K562 (cell line): ENCODE measurements at places on chromosomes 1 and 21.
A peak's percentile ranks its signal among the peaks of the same experiment; 100 is the strongest.

- no peak overlapping the region for H3K27ac ChIP-seq
- H3K36me3 ChIP-seq = no peaks in the 10 kb centered on the region
- DNase-seq = peak; percentile 51
- H3K4me3 ChIP-seq = no peak overlapping the region
- H3K27me3 ChIP-seq = peaks cover 46% of the 10 kb centered on the region
Observed at GRCh38 chr1:157170677-157171515, 32.7 kb upstream of the ETV3 start.

DNA sequence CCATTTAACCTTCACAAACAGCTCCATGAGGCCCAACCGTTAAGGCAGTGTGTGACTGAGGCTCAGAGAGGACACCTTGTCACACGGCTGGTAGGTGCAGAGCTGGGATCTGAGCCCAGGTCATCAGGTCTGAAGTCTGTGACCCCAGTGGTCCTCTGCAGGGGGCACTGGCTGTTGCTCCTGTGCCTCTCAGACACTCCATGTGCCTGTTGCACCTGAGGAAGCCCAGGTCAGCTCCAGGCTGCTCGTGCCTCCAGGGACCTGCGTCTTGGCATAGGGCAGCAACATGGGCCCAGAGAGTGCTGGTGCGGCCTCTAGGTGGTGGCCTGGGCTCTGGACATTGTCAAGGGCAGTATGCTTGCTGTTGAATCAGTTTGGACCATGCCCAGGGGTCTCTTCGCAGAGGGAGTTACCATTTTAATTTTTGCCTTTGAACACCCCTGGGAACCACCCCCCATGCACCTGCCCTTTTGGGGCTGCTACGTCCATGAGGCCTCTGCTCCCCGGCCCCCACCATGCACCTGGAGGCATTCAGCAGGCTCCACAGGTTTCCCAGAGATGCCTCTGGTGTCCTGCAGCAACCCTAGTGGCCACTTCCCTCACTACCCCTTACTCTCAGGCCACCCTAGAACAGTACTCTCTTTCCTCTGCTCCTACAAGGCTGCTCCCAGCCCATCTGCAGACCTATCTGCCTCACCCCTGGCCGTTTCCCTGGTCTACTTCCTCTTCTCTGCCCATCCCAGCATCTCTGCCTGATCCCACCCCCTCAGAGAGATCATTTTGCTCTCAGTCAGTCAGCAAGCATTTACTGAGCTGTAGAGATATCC is 25.2 kb upstream of the EPS8L3 start:
- H3K27ac ChIP-seq = peak overlapping the region; percentile 40
- no peak overlapping the region for H3K4me3 ChIP-seq

GRCh38 chr1:50658459-50659076 is 235.3 kb upstream of the DMRTA2 start:
- no peak for DNase-seq
- H3K27me3 ChIP-seq = no peaks in the 10 kb centered on the region
- no peak overlapping the region for H3K27ac ChIP-seq

DNA sequence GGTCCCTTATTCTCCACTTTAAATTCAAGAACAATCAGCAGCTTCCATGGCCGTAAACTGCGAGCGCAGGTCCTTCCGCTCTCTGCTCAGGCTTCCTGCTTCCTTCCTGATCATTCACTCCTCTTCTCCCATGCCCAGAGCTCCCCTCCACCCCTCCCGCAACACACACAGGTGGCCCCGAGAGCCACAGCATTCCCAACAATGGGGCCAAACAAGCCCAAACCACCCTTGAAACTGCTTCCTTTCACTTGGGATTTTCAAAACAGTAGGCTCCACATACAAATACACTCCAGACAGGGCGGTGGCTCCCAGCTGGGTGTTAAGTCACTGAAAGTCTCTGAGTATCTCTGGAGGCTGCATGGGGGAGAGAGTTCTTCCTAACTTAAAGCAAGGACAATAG is 11.4 kb downstream of the FAM89A start:
- peaks cover 3% of the 10 kb centered on the region for H3K4me1 ChIP-seq
- no peak for DNase-seq
- no peak overlapping the region for H3K4me3 ChIP-seq
- no peaks in the 10 kb centered on the region for H3K27me3 ChIP-seq
- H3K27ac ChIP-seq = no peak overlapping the region
- H3K36me3 ChIP-seq = peaks cover 37% of the 10 kb centered on the region; the same call in 1 of the 3 replicates

GRCh38 chr1:91637539-91637994 is 136.9 kb downstream of the CDC7 start:
- no peaks in the 10 kb centered on the region for H3K27me3 ChIP-seq
- H3K4me3 ChIP-seq = no peak overlapping the region
- DNase-seq = no peak
- no peaks in the 10 kb centered on the region for H3K4me1 ChIP-seq
- H3K36me3 ChIP-seq = no peaks in the 10 kb centered on the region

DNA sequence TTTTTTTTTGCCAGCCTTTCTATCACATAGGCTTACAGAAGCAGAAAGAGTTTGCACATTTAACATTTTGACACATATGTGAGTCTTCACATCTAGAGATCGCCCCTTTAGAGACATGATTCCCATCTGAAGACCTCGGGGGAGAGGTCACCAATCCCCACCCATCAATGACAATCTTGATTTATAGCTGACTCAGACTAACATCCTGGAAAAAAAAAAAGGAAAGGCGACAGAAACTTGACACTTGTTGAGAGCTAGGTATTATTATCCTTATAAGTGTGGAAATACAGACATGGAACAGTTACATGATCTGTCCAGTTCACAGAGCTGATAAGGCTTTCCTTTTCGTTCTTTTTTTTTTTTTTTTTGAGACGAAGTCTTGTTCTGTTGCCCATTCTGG is 28.0 kb upstream of the NID1 start:
- no peak overlapping the region for H3K4me3 ChIP-seq
- no peaks in the 10 kb centered on the region for H3K36me3 ChIP-seq

- H3K4me3 ChIP-seq = no peak overlapping the region
- H3K4me1 ChIP-seq = 0 out of 2 replicates have a peak, but pooled peaks cover under 1% of the 10 kb centered on the region
- H3K27me3 ChIP-seq = peaks cover 60% of the 10 kb centered on the region
Observed at GRCh38 chr1:208084220-208084619, 160.0 kb downstream of the PLXNA2 start.

DNA sequence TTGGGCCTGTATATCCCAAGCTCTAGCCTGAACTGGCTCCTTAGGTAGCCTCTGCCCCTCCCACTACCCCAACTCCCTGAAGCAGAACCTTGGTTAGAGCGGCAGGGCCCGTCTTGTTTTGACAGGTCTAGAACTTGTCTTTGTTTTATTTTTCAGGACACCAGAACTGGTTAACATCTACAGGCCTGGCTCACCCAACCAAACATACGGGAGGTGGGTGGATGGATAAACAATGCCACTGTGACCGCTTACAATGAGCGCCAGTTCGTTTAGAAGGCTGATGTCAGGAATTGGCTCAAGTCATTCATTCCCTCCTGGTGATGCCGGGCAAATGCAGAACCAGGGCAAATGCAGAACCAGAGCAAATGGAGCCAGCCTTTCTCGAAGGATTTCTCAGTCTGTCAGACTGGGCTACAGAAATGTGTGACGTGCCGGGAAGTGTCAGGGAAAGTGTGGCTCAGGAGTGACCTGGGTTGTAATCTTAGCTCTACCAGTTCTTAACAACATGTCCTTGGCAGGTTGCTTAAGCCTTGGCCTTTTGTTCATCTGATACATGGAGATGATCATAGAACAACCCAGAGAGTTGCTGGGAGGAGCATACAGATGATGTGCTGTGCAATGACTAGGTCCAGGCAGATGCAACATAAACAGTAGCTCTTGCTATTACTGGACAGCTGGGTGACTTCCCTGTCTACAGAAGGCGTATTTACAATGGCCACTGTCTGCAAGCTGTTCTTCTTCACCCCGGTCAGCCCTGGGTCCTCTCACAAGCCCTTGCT is 30.5 kb upstream of the BTG2 start:
- peaks cover 18% of the 10 kb centered on the region; the same call in 1 of the 2 replicates for H3K27me3 ChIP-seq
- H3K4me3 ChIP-seq = no peak overlapping the region
- H3K27ac ChIP-seq = no peak overlapping the region
- no peak for DNase-seq

- H3K36me3 ChIP-seq = no peaks in the 10 kb centered on the region
- H3K27me3 ChIP-seq = no peaks in the 10 kb centered on the region
- no peak for DNase-seq
- H3K4me3 ChIP-seq = no peak overlapping the region
- H3K27ac ChIP-seq = no peak overlapping the region
Observed at GRCh38 chr21:16534408-16535101, 804.8 kb downstream of the USP25 start.

DNA sequence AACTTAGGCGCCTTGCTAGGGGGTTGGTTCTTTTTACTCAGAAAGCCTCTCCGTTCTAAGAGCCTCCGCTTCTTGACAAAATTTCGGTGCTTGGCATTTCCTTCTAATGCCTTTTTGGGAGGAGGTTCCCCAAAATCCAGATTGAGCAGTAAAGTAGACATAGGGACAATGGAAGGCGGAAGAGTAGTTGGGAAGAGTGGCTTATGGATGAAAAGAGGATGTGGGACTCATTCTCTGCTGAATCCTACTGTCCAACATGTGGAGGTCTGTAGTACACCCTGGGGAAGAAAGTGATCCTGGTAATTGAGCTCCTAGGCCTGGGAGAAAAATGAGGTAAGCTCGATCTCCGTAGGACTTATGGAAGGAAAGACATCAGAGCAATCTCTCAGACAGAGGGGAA is 777 bp upstream of the METTL25B start:
- H3K36me3 ChIP-seq = peaks cover 73% of the 10 kb centered on the region
- peak overlapping the region; percentile 76 for H3K4me3 ChIP-seq
- H3K27ac ChIP-seq = peak overlapping the region; percentile 82
- H3K27me3 ChIP-seq = no peaks in the 10 kb centered on the region

GRCh38 chr1:239785576-239785975 is 306.1 kb upstream of the FMN2 start:
- H3K4me1 ChIP-seq = no peaks in the 10 kb centered on the region
- H3K27ac ChIP-seq = no peak overlapping the region
- no peak for DNase-seq

GRCh38 chr1:1337793-1338147 is 6.7 kb downstream of the TAS1R3 start:
- no peak overlapping the region for H3K4me3 ChIP-seq
- peak; percentile 96 for DNase-seq
- H3K36me3 ChIP-seq = peaks cover 81% of the 10 kb centered on the region; the same call in 2 of the 3 replicates
- H3K27me3 ChIP-seq = no peaks in the 10 kb centered on the region
- no peak overlapping the region for H3K27ac ChIP-seq
